ENCODE measurements at places on chromosomes 13 and 19. TPM values are rescaled to one million over a fixed set of nuclear protein-coding genes. Genes with fewer than 3 reads are reported as not detected.

The ZSCAN4 gene
- 0.11 TPM for polyA plus RNA-seq

The SELENOV gene
- polyA plus RNA-seq, result 6.6 TPM

The COPE gene
- polyA plus RNA-seq, result 153 TPM

The TBC1D17 gene
- 38.5 TPM for polyA plus RNA-seq

The SLC10A2 gene
- polyA plus RNA-seq, result 0.88 TPM

The ZNF560 gene
- polyA plus RNA-seq, result 0.76 TPM

- no peak for DNase-seq
Observed at GRCh38 chr13:63838366-63839110, 2422.9 kb upstream of the PCDH20 start.

DNA sequence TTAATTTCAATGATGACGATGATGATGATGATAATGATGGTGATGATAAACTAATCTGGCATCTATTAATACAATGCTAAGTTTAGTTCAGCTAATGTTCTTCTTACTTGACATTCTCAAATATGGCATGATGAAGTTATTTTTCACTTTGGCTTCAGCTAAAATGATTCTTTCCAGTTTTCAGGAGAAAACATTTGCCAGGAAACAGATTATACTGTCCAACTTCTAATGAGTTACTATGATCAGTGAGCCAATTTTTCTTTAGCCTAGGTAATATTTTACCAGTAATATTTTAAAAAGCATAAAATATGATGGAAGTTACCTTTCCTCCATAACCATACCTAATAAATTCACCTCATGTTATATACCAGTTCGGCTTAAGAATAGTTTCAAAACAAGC is 245.7 kb upstream of the CSNK1A1L start:
- DNase-seq, result no peak

- no peak for DNase-seq
Observed at GRCh38 chr13:112728375-112729126, 38.7 kb downstream of the ATP11A start.

Data from left renal cortex interstitium (tissue), 4 donors.